HFFc6 (cell line): ENCODE measurements at places on chromosomes 2 and 18. TPM values are rescaled to one million over a fixed set of nuclear protein-coding genes. Genes with fewer than 3 reads are reported as not detected.

DNA sequence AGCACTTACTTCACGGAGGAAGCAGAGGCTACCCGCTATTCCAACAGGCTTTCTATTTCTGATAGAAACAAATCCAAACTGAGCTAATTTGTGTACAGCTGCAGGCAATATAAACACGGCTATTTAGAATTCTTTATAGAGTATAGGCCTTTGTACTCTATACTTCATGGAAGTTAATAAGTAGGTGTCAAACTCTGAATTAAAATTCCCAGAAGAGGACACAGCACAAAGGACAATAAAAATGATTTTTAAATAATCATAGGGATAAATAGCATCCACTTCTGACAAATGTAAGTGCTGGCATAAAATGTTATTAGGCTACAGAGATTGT, 261.5 kb downstream of the AFF3 start:
- no peak for DNase-seq

- DNase-seq: no peak
Measured at GRCh38 chr2:10144771-10145518, 22.4 kb downstream of the RRM2 start.

GRCh38 chr2:239040152-239040761, 192.4 kb downstream of the TWIST2 start:
- DNase-seq: no peak

The GPR17 gene
- not detected in 3 replicates for total RNA-seq

- DNase-seq: no peak
Measured at GRCh38 chr2:60478660-60479059, 74.8 kb downstream of the BCL11A start.

DNA sequence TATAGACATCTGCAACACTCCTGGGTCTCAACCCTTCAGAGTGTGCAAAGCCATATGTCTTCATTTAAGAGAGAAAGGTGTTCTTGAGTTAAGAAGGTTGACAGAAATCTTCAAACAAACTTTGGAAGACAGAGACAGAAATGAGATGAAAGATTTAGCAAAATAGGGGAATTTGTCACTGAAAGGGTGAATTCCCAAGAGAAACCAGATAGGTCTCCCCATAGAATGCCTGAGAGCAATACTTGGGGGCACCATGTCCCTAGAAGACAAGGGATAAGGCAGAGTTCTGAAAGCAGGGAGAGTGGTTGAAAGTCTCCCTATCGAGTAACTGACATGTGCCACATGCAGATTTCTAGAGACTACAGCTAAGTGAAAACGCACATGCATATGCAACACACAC, 50.0 kb downstream of the AP1S3 start:
- no peak for DNase-seq

The CNGA3 gene
- total RNA-seq: 0.16 to 1.2 TPM (median 0.59 TPM) in 3 replicates

DNA sequence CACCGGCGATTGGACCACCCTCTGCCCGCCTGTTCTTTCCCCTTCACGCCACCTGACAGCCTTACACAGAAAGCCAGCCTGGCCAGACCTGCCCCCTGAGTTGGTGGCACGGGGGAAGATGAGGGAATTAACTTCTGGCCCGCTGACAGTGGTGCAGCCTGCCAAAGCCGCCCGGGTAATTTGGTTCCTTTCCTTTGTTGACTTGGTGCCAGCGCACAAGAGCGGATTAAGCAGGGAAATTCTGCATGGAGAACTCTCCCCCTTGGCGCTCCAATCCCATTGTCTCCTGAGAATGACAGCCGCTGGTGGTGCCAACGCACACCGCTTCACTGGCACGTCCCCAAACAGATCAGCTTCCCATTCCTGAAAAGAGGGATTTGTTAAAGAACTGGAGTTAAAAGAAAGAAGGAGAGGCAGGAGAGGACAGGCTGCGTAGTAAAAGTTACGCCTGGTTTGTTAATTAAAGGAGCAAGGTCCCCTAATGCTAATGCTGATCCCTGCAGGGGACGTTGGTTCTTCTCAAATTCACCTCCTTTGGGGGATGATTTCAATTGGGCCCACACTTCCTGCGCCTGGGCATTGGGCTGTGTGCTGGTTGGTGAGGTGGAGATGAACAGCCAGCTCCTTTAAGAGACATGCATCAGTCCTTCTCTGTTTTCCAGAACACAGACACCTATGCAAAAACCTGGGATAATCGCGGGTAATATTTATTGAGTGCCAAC, 286.8 kb downstream of the MYCN start:
- DNase-seq: no peak

- no peak for DNase-seq
Measured at GRCh38 chr2:65885266-65885665, 452.9 kb upstream of the SPRED2 start.

GRCh38 chr2:239983004-239983778, 42.0 kb downstream of the NDUFA10 start:
- no peak for DNase-seq

- DNase-seq: no peak
Measured at GRCh38 chr18:8037296-8037695, 470.2 kb downstream of the PTPRM start.

The GAL3ST2 gene
- 0.15 to 0.24 TPM in 2 of 3 replicates, not detected in the other for total RNA-seq

The RGPD4 gene
- total RNA-seq: 0.05 TPM in 1 of 3 replicates, not detected in the others

- peak; percentile 28 for DNase-seq
Measured at GRCh38 chr2:6370753-6371551, 494.8 kb downstream of the CMPK2 start.

The TEX44 gene
- not detected in 3 replicates for total RNA-seq

GRCh38 chr2:104866883-104867812, 13.2 kb downstream of the POU3F3 start:
- DNase-seq: no peak

GRCh38 chr18:38042211-38042890, 476.8 kb upstream of the CELF4 start:
- no peak for DNase-seq

DNA sequence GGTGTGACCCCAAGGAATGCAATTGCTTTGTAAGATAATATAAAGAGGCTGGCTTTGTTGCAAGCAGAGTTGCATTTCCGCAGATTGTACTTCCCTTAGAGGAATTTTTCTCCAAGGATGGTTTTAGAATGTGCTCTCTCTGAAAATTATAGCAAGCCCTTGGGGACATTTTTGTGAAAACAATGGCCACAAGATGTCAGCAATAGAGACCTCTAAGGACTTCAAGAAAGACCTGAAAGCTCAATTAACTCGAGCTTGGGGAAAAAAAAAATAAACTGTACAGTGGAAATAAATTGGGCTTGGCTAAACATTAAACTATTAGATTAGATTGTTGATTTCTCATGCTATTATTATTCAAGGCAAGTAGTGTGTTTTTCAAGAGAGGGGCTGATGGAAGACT, 81.3 kb upstream of the KYNU start:
- no peak for DNase-seq

The DCC gene
- total RNA-seq: not detected in 3 replicates

The IL1R2 gene
- total RNA-seq: not detected in 3 replicates

The RGPD3 gene
- 0.07 to 0.12 TPM (median 0.09 TPM) in 3 replicates for total RNA-seq

DNA sequence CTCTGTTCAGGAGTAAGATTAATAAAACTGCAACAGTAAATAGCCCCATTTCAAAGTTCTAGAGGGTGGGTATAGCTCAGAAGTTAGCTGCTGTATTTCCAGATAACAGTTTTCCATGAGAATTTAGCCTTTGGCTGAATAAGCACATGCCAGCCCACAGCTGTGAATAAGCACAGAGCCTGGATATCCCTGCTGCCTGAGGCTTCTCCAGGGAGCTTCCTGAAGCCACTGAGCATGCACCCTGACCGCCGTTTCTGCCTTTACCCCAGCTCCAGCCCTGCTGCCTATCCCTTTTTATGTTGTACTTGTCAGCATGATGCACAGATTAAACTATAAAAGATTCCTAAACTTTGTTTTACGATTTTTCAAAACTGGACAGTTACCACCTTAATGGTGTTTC, 85.3 kb downstream of the FEZ2 start:
- DNase-seq: no peak

- no peak for DNase-seq
Measured at GRCh38 chr18:59800897-59801296, 98.9 kb upstream of the PMAIP1 start.

DNA sequence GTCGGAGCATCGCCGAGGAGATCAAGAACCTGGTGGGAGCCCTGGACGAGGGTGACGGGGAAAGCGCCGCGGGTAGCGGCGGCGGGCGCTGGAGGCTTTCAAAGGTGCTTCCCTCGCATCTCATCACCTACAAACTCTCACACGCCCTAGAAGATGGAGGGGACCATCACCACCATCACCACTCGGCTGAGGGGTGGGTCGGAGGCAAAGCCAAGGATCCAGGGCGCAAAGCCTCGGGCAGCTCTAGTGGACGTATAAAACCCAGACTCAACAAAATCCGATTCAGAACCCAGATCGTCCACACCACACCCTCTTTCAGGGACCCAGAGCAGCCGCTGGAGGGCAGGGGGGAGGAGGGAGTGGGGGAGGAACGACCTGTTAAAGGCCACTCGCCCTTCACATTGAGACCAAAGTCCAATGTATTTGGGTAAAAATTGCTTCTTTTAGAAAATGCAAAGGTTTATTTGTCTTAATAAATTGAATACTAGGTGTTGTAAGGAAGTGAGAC, 1.5 kb downstream of the SOWAHC start:
- DNase-seq: no peak

The RBM44 gene
- total RNA-seq: 0.07 to 0.29 TPM (median 0.15 TPM) in 3 replicates

The LTBP1 gene
- 260 to 332 TPM (median 271 TPM) in 3 replicates for total RNA-seq

The IL36RN gene
- not detected in 3 replicates for total RNA-seq

The UGT1A8 gene
- not detected in 3 replicates for total RNA-seq

DNA sequence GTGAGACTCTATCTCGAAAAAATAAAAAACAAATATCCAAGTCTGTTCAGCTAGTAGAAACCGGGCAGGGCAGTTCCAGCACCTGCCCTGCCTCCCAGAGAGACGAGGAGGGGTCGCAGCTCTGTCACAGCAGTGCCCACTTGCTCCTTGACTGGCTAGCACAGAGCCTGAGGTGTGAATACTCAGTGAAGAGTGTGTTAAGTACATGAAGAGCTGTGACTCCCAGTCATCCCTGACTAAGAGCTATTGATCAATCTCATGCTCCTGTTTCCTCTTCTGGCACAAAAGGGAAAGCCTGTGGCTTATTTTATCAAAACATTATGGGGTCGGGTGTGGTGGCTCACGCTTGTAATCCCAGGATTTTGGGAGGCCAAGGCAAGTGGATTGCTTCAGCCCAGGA, 83.0 kb upstream of the FZD7 start:
- DNase-seq: no peak

GRCh38 chr2:177334940-177335543, 57.5 kb upstream of the AGPS start:
- DNase-seq: peak; percentile 53

GRCh38 chr2:102099536-102100298, 42.8 kb upstream of the IL1R1 start:
- no peak for DNase-seq

The ANO7 gene
- total RNA-seq: 0.85 to 1.1 TPM (median 1.00 TPM) in 3 replicates

DNA sequence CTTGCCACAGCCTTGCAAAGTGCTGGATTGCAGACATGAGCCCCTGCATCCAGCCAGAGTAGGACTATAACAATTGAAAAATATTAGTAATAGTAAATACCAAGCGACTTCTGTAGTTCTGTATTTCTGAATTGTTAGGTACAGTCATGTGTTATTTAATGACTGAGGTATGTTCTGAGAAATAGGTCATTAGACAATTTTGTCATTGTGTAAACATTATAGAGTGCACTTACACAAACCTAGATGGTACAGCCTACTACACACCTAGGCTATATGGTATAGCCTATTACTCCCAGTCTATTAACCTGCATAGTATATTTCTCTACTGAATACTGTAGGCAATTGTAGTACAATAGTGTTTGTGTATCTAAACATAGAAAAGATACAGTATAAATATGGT, 92.1 kb downstream of the GALNT1 start:
- no peak for DNase-seq

The ARHGEF4 gene
- total RNA-seq: 0.94 to 1.5 TPM (median 1.2 TPM) in 3 replicates

- peak; percentile 76 for DNase-seq
Measured at GRCh38 chr2:113390124-113390849, 47.2 kb upstream of the ZNG1B start.

GRCh38 chr2:48165070-48165753, 258.9 kb upstream of the FBXO11 start:
- no peak for DNase-seq

The IHH gene
- total RNA-seq: not detected in 3 replicates

DNA sequence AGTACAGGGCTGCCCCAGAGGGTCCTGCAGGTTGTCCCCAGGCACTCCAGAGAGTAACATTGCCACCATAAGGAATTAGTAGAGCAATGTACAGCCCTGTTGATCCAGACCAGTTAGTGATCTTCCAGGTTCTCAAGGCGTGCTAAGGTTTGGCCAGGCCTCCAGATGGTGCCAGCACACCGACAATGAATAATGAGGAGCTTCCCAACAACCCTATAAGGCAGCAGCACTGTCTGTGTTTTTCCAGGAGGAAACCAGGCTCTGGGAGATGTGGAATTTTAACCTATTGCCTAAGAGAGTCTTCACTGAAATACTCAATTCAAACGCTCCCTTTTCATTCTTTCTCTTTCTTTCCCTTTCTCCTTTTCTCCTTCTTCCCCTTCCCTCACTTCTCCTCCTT, 122.1 kb downstream of the MGAT5 start:
- DNase-seq: peak; percentile 71

- no peak for DNase-seq
Measured at GRCh38 chr2:128219891-128220290, 98.8 kb downstream of the HS6ST1 start.

The NOSTRIN gene
- not detected in 3 replicates for total RNA-seq

The MOCOS gene
- total RNA-seq: 1.7 and 3.9 TPM in 2 replicates

DNA sequence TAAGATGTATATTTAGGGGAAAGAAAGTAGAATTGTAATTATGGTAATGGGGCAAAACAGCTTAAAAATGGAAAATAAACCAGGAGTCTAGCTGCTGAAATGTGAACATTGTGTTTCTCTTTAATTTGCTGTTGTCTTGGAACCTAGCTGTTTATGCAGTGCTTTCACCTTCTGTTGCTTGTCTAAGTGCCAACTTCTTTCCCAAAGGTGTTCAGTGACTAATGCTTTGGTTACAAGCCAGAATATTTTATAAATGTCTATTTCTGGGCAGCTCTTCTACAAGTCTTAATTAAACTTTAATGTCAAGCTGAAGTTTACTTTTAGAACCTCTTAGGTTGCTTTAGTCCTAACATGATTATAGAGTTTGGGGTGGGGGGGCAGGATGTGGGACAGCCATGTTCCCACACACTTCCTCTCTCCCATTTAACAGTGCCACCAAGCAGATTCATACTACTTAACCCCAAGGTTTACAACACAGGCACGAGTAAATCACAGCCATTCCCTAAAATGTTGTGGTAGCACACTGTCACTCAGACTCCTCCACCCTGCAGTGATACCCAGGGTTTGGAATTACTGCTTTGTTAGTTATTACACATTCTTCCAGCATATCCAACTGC, 60.6 kb downstream of the ITGA4 start:
- no peak for DNase-seq

DNA sequence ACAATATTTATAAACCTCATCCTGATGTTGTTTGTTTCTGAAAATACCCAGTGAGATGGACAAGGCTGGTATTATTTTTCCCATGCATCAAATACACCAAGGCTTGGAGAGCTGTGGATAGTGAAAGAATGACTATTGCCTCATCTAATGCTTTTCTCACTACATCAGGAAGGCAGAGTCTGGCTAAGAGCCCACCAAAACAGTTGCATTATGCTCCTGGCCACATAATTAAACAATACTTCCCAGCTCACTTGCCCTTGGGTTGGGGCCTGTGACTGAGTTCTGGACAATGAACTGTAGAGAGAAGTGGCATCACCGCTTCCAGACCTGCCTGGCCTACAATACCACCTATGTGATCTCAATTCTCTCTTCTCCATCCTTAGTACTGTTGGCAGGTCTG, 46.4 kb upstream of the REEP1 start:
- DNase-seq: peak; percentile 47

- no peak for DNase-seq
Measured at GRCh38 chr2:126482582-126483464, 173.1 kb upstream of the GYPC start.

GRCh38 chr18:26874283-26874682, 8.8 kb upstream of the AQP4 start:
- no peak for DNase-seq
